ENCODE measurements at places on chromosomes 1 and 21.

DNA sequence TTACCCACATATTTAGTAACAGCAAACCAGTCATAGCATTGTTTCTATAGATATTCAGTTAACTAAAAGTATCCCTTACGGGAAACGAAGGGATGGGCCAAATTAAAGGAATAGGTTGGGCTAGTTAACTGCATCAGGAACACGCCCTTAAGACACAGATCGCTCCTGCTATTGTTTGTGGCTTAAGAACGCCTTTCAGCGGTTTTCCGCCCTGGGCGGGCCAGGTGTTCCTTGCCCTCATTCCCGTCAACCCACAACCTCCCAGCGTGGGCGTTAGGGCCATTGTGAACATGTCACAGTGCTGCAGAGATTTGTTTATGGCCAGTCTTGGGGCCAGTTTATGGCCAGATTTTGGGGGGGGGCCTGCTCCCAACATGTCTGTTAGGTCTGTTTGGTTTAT lies 14.7 kb downstream of the TNFRSF18 start:
- DNase-seq: no peak

GRCh38 chr1:202164271-202165037 lies 4.1 kb upstream of the PTPN7 start:
- DNase-seq: no peak

GRCh38 chr1:227938276-227938675 lies 9.5 kb downstream of the WNT9A start:
- DNase-seq: no peak

DNA sequence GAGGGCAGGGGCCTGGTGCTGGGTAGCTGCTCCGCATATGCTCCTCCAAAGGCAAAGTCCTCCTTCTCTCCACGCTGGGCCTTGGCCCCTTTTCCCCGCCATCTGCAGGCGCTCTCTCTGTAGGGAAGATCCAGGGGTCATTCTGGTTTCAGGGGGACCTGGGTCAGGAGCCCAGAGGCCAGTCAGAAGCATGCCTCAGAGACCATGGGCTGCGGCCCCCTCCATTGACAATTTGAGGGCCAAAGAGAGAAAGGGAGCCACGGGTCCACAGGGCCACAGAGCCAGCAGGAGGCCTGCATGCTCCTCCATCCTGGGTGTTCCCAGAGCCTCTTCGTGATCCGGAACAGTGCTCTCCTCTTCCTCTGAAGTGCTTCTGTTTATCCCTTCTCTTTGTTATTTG lies 2.1 kb upstream of the CLDN19 start:
- no peak for DNase-seq

DNA sequence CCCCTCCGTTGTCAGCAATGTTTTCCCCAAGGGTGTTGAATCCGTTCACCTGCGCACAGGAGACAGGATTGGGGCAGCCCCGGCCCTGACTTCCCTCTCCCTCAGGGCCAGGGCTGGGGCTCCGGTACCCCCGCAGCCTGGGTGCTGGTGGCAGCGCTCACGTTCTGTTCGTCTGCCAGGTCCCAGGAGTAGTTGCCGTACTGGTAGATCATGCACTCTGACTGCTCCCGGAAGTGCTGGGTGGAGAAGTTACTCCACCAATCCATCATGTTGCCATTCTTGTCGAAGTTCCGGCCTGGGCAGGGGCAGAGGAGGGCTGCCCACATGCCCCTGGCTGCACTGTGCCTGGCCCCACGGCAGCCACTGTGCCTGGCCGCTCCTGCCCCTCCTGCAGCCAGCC lies 6.1 kb downstream of the PRXL2B start:
- no peak for DNase-seq

DNA sequence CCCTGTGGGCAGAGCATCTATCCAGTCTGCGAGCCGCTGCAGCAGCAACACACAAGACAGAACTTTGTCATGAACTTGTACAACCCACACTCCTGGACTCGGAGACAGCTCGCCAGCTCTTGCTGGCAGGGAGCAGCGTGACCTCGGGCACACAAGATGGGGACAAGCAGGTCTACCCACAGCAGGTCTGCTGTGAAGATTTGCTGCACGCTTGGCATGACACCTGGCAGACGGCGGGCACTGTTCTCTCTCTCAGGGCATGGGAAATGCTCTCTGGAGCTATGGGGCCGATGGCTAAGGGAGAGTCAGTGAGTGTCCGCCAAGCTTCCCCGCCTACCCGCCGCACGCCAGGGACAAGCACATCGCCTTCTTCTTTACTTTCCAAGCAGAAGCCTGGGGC lies 90.0 kb downstream of the STUM start:
- no peak for DNase-seq

GRCh38 chr1:222817529-222817928 lies 2.7 kb downstream of the DISP1 start:
- DNase-seq: peak; percentile 61

- DNase-seq: no peak
Observed at GRCh38 chr1:247529771-247530355, 6.4 kb downstream of the OR2C3 start.

Measured in epithelial cell of prostate (primary cell).